K562 (cell line): ENCODE measurements at places on chromosomes 6 and 20. TPM values are rescaled to one million over a fixed set of nuclear protein-coding genes. Genes with fewer than 3 reads are reported as not detected.

GPR63 gene
- total RNA-seq: 3.6 and 3.7 TPM in 2 replicates

SLC17A9 gene
- 0.27 and 0.31 TPM in 2 replicates for total RNA-seq

CDC5L gene
- total RNA-seq: 28.6 and 29.9 TPM in 2 replicates

ME1 gene
- total RNA-seq: 10.0 and 10.4 TPM in 2 replicates

GRCh38 chr6:7568021-7568420, 22.0 kb upstream of the SNRNP48 start:
- no peak overlapping the region for H3K27ac ChIP-seq
- no peak overlapping the region for H3K4me3 ChIP-seq
- no peak for DNase-seq
- no peaks in the 10 kb centered on the region for H3K36me3 ChIP-seq
- H3K4me1 ChIP-seq: no peaks in the 10 kb centered on the region

- H3K4me3 ChIP-seq: no peak overlapping the region
- peaks cover 10% of the 10 kb centered on the region; the same call in 2 of the 3 replicates for H3K27me3 ChIP-seq
- no peaks in the 10 kb centered on the region for H3K4me1 ChIP-seq
- DNase-seq: no peak
- H3K36me3 ChIP-seq: no peaks in the 10 kb centered on the region
Measured at GRCh38 chr6:1770968-1771723, 161.4 kb downstream of the FOXC1 start.

GRCh38 chr6:7126754-7127153, 19.0 kb downstream of the RREB1 start:
- no peaks in the 10 kb centered on the region for H3K27me3 ChIP-seq

- peaks cover 8% of the 10 kb centered on the region; the same call in 1 of the 3 replicates for H3K27me3 ChIP-seq
- no peaks in the 10 kb centered on the region for H3K36me3 ChIP-seq
- no peaks in the 10 kb centered on the region for H3K4me1 ChIP-seq
- H3K27ac ChIP-seq: no peak overlapping the region
- H3K4me3 ChIP-seq: no peak overlapping the region
Measured at GRCh38 chr6:39319621-39320362, 2.7 kb downstream of the KCNK16 start.

- DNase-seq: no peak
- no peaks in the 10 kb centered on the region for H3K4me1 ChIP-seq
- no peak overlapping the region for H3K27ac ChIP-seq
- no peak overlapping the region for H3K4me3 ChIP-seq
Measured at GRCh38 chr6:89941031-89941762, 46.9 kb downstream of the GJA10 start.
